ENCODE measurements at places on chromosomes 1 and 21. TPM values are rescaled to one million over a fixed set of nuclear protein-coding genes. Genes with fewer than 3 reads are reported as not detected.
A peak's percentile ranks its signal among the peaks of the same experiment; 100 is the strongest.

GRCh38 chr1:74654708-74655107 is 18.9 kb downstream of the ERICH3 start:
- DNase-seq: no peak

GRCh38 chr1:32255072-32256071 is 4.3 kb downstream of the LCK start:
- DNase-seq: no peak

DNA sequence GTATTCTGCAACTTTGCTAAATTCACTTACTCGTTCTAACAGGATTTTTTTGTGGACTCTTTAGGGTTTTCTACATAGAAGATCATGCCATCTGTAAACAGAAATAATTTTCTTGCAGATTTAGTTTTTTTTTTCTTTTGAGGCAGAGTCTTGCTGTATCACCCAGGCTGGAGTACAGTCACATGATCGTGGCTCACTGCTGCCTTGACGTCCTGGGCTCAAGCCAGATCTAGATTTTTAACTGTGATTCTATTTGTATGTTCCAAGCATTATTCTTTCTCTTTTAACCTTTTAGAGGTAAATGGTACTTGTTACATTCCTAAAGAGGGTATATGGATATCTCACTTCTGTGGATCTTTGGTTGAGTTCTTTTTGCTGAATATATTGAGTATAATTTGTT is 18.6 kb downstream of the FABP3 start:
- no peak for DNase-seq

DNA sequence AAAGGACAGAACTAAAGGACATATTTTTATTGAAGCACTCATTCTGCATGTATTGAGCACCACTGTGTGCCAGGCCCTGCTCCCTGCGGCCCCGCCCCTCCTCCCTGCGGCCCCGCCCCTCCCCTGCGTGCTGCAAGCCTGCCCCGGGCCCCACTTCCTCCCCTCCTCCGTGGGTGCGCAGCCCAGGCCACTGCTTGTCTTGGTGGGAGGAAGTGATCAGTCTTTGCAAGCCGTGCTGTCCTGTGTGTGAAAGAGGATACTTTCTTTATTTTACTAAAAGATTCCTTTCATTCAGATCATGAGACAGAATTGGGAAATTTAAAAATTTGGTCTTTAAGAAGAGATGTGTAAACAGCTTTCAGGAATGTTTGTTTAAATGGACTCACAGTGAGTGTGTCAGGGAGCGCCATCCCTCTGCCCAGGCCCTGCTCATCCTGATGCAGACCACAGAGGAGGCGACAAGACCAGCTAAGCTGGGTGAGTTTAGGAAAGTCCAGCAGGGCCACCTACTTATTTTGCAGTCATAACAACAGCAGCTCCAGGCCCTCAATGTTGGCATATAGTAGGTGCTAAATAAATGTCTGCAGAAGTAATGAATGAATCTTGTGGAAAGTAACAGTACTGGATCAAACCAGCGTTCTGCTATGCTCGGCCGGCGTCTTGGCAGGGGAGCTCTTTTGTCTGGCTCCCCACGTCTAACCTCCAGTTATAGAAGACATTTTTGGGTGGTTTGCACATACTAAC is 88.3 kb upstream of the SELENON start:
- no peak for DNase-seq

GRCh38 chr1:16073490-16074119 is at the start of gene FAM131C:
FAM131C (minus strand) TSS chr1:16073651; CDS start chr1:16073442, 209 bp downstream.
- peak; percentile 38 for DNase-seq

- DNase-seq: peak; percentile 63
Observed at GRCh38 chr1:211323156-211324063, 3.2 kb upstream of the TRAF5 start.

DNA sequence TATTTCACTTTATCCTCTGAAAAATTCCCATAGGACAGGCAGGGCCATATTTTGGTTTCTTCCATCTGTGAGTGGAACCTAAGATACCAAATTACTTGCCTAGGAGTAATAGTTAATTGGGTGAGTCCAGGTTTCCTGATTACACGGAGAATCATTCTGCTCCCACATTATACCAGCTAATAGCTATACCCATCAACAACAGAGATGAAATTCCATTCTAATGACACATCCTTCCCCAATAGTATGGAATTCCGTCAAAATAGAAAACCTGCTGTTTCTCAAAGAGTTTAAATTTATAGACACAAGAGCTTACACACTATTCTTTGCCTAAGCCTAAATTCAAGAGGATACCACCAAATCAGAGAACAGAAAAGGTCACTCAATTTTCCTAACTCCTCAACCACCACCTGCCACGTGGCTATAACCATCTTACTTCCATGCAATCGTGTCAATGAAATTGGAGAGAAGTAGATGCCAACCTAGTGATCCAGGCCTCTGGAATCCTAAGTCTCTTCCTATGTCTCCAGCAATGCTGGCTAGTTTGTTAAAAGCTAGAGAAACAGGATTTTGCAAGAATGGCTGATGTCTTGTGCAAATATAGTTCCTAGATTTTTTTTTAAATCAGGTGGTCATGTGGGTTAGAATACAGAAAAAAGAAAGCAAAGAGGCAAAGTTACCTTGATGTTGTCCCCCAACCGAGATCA is 6.2 kb downstream of the PPT1 start:
- no peak for DNase-seq

DNA sequence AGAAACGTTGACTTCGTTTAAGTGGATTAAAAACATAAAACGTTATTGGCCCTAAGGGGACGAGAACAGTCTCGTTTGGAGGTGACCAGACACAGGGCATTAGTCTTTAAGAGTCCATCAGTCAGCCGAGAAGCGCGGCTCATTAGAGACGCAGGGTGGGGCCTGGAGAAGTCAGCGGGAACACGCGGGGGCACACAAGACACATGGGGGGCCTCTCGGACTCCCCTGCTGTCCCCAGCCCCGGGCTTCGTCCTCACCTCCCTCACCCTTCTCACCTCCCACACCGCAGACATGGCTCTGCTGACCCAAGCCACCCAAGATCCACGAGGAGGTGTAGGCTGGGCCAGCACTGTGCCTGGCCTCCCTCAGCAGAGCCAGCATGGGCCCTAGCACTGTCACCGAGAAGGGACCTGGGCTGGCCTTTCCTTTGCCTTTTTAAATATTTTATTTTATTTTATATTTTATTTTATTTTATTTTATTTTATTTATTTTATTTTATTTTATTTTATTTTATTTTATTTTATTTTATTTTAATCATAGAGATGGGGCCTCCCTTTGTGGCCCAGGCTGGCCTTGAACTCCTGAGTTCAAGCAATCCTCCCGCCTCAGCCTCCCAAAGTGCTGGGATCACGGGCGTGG is 48.9 kb downstream of the MORN1 start:
- DNase-seq: no peak

GRCh38 chr1:233440951-233441401 is 113.5 kb downstream of the MAP3K21 start:
- peak; percentile 78 for DNase-seq

GRCh38 chr1:218025454-218025853 is 259.6 kb upstream of the RRP15 start:
- peak; percentile 9 for DNase-seq

GRCh38 chr1:186420311-186420710 is 40.6 kb downstream of the PDC start:
- no peak for DNase-seq

GRCh38 chr1:91537281-91537986 is 36.8 kb downstream of the CDC7 start:
- DNase-seq: peak; percentile 80

DNA sequence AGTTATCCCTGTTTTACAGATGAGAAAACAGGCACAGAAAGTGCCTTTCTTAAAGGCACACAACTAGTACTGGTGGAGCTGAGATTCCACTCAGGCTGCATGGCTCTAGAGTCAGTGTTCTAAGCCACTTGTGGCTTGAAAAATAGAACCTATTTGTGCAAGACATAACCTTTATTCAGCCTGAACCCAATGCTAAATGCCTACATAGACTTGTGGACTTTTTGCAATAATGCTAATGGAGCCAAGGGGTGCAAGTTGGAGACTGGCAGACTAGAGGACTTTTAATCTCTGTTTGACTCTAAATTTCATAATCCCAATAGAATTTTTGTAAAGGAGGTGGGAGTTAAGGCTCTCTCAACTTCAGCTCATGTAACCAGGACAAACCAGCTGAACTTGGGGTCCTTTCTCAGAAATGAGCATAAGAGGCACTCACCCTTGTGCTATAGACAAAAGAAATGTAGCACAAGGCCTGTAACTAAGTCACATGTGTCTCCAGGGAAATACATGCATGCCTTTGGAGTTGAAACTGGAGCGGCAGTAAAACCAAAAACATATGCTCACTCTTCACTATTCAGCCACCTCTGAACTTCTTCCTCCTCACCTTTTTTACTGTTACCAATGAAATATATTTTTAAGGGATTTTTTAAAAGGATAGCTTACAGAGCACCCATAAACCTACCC is 43.0 kb upstream of the AK4 start:
- no peak for DNase-seq

GRCh38 chr1:1243807-1244191 is 2.7 kb downstream of the C1QTNF12 start:
- DNase-seq: no peak

DNA sequence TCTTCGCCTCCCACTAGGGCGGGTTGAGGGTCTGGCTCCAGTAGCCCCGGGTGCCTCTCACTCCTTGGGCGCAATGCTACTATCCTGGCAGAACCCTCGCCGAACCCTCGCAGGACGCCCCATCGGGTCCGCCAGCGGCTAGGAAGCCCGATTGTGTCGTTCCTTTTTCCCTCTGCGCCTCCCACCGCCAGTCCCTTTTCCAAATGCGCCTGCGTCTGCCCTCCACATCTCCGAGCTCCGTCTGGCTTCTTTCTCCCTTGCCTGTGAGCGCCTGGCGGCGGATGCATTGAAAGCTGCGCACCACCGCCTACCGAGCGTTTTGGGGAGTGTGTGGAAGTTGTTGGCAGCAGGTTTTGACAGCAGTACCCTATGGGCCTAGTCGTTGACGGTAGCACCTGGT is 1.0 kb upstream of the DIRAS3 start:
- DNase-seq: peak; percentile 65

GRCh38 chr1:64171246-64171645 is 32.2 kb upstream of the UBE2U start:
- peak; percentile 16 for DNase-seq

Gene PLEKHA6
- 1.6 TPM for total RNA-seq

Gene TAS1R1
- not detected for total RNA-seq

Gene SPRR5
- total RNA-seq: not detected

Gene LAMC1
- total RNA-seq: 321 TPM

Gene MARK1
- total RNA-seq: not detected

Gene EFNA3
- 0.59 TPM for total RNA-seq

Gene TACSTD2
- not detected for total RNA-seq

Gene SPRR1B
- not detected for total RNA-seq

Gene EEIG2
- 15.4 TPM for total RNA-seq

Gene GNG4
- total RNA-seq: 0.52 TPM

Gene ERICH3
- total RNA-seq: not detected

Gene IGFN1
- total RNA-seq: not detected

Gene SERINC2
- 164 TPM for total RNA-seq

Gene CRTC2
- 11.4 TPM for total RNA-seq

Data from M059J (cell line).